ENCODE measurements at places on chromosomes 2 and 18.

- DNase-seq: no peak
These were observed 797.4 kb downstream of the SUCLG1 start for GRCh38 chr2:83661711-83662110.

- no peak for DNase-seq
These were observed 23.7 kb upstream of the SCYGR1 start for GRCh38 chr2:227411320-227411989.

DNA sequence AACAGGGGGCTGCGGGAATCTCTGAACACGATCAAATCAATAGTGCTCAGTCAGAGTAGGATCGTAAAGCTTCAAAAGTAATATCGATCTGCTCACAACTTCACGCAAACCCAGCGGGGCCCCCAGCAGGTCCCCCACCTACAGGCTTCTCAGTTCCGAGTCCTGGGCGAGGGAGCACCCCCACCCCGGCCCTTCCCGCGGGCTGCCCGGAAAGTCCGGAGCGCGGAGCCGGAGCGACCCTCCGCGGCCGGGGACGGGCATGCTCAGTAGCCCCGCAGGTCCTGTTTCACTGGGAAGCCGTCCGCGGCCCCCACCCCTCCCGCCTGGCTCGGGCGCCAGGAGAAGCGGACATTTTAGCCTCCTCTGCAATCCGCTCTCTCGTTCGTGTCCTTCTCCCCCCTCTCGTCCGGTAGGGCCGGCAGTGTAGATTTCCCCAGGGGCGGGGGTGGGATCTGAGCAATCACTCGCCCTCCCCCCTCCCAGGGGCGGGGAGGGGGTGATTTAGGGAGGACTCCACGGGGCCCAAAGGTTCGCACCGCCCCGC is 3.3 kb upstream of the SPRED2 start:
- DNase-seq: peak; percentile 66

DNA sequence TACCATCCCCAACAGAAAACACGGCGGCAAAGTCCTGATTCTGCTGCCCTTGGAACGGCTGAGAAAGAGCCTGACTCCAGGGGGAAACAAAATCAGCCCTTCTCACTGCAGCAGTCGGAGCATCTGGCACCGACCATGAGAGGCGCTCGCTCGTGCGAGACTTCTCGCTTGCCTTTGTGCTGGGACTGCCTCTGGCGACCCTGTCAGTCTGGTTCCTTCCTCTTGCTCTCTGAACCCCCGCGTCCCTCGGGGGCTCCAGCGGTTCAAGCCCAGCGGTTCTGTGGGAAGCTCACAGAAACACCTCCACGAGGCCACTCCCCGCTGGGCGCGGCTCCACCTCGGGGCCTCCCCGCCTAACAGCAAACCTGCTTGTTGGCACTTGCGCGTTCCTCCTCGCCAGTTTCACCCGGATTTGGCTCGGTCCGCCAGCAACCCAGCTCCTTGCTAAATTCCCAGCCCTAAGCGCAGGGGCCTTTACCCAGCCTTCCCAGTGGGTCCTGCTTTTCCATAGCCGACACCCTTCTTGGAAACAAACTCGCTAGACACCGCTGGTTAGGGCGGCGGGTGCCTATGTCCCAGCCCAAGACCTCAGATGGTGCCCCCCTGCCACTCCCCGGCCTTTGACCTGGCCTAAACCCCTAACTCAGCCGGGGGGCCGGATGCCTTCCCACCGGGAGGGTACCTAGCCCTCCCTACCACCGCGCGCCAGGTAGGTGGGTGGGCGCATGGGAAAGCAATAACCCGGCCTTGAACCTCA is 2.2 kb downstream of the RND3 start:
- DNase-seq: no peak

DNA sequence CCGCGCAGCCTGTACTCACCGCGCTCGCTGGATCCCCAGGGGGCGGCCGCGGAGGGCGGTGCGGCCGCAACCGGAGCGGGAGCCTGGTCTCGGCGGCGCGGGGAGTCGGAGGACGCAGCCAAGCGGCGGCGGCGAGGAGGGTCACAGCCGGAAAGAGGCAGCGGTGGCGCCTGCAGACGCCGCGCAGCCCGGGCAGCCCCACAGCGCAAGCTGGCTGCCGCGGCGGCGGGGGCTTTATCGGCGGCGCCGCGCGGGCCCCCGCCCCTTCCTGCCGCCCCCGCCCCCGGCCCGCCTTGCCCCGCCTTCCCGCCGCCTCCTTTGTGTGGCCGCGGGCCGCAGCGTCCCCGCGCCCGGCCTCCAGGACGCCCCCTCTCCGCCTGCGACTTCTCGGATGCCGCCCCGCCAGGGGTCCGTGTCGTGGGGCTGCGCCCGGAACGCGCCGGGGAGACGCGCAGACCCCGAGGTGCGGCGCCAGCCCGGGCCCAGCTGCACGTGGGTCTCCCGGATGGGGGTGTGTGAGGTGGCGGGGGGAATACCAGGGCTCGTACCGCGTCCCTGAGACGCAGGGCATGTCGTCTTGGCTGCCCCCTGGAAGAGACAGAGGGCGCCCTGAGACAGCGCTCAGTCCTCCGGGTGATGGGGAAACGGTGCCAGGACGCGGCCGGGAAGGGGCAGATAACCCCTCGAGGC is at the start of gene SERPINE2:
TSS of gene SERPINE2 (minus strand) at position 207 of the 690 bp plus-strand sequence. CDS start 37,386 bp downstream, outside the sequence.
- DNase-seq: no peak

DNA sequence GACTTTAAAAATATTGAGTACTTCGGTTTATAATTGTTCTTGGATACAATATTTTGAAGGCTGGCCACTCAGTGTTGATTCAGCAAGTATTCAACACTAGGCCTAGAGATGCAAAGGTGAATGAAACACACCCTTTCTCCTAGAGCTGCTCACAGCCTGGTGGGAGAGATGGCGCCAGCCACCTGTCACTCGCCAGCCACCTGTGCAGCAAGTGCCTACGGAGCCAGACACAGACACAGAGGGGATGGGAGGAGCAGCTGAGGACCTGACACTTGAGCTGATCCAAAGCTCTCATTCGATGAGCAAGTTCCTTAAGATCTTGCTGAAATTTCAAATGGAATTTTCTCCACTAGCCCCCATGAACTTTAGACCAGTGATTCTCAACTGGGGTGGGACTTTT is 151.1 kb upstream of the RIOK3 start:
- no peak for DNase-seq

GRCh38 chr18:54020156-54020745 is 204.2 kb downstream of the MBD2 start:
- no peak for DNase-seq

GRCh38 chr18:76684265-76684664 is 138.1 kb upstream of the ZNF236 start:
- DNase-seq: no peak

- DNase-seq: no peak
These were observed 230.1 kb upstream of the SPOPL start for GRCh38 chr2:138271467-138271866.

DNA sequence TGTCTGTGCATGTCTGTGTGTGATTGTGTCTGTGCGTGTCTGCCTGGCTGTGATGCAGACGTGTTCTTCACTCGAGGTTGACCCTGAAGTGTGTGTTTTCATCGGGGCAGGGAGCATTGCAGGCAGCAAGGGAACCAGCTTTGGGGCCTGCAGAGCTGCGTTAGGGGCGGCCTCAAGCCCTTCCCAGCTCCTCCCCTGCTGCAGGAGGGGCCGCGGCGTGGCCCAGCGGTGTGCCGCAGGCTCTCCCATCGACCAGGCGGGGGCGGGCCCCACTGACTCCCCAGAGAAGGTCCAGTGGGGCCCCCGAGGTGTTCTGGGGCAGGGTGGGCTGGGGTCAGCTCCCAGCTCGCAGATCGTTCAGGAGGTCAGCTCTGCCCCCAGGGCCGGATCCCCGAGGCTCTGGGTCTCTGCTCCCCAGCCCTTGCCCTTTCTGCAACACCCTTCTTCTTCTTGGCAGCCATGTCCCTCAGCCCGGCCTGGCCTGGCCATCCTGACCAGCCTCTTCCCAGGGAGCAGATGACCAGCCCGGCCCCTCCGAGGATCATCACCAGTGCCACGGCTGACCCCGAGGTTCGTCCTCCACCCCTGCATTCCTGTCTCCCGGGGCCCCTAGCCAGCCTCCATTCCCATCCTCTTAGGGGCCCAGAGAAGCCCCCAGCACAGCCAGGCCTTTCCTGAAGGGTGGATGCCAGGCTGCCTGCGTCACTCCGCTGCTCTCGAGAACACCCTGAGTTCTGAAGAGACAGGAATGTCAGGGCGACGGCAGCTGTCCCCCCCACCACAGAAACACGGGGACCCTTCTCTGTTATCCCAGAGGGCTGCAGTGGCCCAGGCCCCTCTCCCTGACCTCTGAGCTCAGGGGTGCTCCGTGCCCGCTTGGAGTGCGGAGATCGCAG is 11.1 kb upstream of the KLHL30 start:
- DNase-seq: no peak

- no peak for DNase-seq
These were observed 204.3 kb downstream of the SEPTIN10 start for GRCh38 chr2:109409321-109410038.

- DNase-seq: no peak
These were observed 75.5 kb upstream of the CTAGE1 start for GRCh38 chr18:22493255-22493654.

DNA sequence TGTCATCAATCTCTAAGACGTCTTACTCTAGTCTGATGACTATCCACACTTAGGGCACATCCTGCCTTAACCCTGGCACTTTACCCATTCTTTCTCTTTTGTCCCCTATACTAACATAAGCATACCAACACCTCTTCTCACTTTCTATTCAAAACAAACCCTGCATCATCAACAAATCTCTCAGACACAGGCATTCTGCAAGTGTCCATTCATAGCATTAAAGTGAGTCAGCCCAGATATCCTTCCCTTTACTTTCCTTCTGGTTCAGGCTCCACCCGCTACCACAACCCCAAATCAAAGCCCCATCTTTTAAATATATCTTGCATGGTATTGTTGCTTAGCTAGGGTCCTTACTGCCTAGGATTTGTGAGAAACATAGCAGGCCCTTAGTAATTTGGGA is 3.8 kb downstream of the GRB14 start:
- no peak for DNase-seq

DNA sequence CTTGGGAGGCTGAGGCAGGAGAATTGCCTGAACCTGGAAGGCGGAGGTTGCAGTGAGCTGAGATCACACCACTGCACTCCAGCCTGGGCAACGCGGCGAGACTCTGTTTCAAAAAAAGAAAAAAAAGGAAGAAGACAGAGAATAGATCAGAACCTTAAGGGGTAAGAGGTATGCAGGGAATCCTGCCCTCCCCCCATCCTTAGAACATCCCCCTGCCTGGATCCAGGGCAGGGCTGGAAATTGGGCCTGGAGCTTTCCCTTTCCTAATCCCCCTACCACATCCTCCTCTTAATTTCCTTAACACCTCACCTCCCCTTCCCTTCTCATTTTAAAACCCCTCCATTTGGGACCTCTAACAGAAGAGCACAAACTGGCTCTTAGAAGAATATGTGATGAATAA is 56.5 kb downstream of the RNU4ATAC start:
- DNase-seq: no peak

GRCh38 chr2:197369933-197370320 is 59.3 kb upstream of the ANKRD44 start:
- DNase-seq: no peak

GRCh38 chr2:83689402-83689801 is 769.7 kb downstream of the SUCLG1 start:
- no peak for DNase-seq

DNA sequence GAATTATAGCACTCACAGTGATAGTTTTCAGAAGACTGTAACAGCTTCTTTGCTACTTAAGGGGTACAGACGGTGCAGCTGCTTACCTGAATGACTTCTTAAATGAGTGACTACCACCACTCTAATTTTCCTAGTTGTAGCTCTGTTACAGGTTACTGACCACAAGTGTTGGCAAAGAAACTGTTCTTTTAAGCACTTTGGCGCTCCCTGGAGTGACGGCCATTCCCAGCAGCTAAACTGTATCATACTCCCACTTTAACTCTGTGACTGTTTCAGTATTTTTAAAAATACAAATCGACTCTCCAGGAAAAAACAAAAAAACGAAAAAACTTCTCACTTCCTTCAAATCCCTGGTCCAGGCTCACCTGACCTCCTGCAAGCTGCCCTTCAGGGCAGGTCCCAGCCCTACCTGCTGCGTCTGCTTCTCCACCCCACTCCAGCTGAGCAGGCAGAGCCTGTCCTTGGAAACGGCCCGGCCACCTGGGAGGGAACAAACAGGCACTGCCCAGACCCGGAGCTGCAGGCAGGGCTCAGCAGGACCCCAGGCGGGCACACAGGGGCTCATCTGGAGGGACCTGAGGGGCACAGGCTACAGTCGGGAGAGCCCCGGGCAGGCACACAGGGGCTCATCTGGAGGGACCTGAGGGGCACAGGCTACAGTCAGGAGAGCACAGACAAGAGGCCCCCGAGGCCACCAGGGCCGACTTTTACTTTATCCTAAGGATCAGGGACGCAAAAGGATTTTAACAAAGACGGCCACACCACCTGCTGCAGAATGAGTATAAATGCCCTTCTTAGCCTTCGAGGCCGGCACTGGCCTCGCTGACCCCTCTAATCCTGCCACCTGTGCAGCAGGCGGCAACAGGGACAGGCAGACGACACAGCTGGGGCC is 24.5 kb downstream of the SLC66A2 start:
- DNase-seq: no peak

DNA sequence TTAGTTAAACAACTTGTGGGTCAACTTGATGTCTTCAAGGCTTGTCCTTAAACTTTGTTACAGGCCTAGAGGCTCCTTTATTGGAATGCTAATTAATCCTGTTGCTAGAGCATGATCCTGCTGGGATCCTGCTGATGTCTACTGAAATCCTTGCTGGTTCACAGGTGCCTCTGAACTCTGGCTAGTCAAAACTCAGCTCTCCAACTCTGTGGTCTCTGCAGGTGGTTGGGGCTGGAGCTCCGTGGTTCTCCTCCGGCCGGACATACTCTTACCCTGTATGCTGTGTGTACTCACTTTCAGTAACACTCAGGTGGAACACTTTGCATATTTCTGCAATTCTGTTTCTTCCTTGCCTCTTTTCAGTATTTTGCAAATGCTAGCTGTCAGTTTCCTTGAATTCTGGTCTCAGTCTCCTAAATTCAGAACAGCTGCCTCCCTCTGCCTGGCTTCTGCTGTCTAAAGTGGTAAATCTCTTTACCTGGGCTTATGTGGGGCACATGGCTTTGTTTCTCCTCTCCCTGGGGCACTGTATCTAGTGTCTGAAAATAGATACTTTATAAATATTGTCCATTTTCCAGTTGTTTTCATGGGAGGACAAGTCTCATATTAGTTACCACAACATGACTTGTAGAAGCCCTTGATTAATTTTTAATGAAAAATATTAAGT is 113.0 kb downstream of the ATP9B start:
- no peak for DNase-seq

DNA sequence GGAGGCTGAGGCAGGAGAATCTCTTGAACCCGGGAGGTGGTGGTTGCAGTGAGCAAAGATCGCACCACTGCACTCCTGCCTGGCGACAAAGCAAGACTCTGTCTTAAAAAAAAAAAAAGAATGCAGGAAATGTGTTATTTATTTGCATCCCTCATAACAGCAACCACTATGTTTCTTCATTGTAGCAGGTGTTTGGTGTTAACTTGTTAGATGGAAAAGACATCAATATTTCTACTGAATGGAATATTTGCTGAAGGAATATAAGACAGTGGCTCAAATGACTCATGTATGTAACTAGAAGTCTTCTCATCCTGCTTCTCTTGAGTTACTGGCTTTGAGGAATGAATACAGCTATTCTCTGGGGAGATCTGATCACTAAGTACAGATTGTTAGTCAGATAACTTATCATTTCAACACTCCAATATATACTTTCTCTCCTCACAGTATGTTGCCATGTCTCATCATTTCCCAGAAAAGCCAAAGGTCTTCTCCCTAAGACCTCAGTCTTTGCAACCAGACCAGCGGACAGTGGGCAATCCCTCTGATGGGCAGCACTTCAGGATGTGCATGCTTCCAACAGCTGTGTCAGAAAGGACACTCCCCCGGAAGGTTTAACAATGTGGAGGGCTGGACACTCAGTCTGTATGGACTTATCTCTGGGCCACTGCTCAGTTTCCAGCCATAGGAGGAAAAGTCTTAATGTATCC is 104.4 kb upstream of the STK17B start:
- DNase-seq: no peak
